ENCODE measurements at places on chromosomes 1 and 21.

DNA sequence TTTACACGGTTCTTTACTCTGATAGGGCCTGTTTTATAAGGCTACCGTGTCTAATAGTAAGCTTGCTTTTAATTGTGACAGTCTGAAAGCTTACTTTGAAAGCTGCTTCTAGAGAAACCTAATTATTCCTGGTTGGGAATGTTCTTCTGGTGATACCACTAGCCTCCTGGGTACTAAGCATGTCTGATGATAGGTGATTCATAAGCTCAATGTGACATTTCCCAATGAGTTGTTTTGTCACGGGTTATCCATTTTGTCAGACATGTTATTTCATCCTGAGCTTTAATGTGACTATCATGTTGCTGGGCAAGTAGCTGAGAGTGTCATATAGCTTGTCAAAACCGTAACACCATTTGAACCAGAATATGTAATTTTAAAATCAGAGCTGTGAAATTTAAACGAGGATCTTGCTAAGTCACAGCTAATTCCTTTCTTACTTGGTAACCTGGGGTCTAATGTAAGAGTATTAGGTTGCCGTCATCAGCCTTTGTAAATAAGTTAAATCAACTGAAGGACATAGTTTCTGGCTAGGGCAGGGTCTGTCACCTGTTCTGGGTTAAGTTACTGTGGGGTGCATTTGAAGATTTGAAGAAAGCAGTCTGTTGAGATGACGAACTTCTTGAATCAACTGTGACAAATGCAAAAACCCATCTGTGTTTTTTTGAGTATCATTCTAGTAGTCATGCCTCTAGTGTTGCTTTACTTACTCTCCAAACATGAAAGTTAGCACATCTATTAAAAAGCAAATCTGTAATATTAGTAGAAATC is 529.2 kb downstream of the USP25 start:
- no peaks in the 10 kb centered on the region for H3K27me3 ChIP-seq
- peaks cover 2% of the 10 kb centered on the region for H3K4me1 ChIP-seq
- H3K4me3 ChIP-seq, result no peak overlapping the region
- H3K27ac ChIP-seq, result no peak overlapping the region

DNA sequence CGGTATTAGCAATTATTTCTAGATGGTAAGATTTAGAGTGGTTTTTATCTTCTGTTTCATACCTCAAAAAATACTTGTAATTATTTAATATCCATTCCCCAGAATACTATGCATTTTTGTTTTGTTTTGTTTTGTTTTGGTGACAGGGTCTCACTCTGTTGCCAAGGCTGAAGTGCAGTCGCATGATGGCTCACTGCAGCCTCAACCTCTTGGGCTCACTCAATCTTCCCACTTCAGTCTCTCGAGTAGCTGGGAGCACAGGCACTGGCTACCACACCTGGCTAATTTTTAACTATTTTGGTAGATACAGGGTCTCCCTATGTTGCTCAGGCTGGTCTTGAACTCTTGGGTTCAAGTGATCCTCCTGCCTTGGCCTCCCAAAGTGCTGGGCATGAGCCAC is 252.7 kb downstream of the AKT3 start:
- no peak overlapping the region for H3K4me3 ChIP-seq
- H3K36me3 ChIP-seq, result no peaks in the 10 kb centered on the region
- H3K27me3 ChIP-seq, result no peaks in the 10 kb centered on the region
- H3K27ac ChIP-seq, result no peak overlapping the region

- H3K27me3 ChIP-seq, result no peaks in the 10 kb centered on the region
- H3K27ac ChIP-seq, result no peak overlapping the region
- no peak for DNase-seq
- H3K4me1 ChIP-seq, result no peaks in the 10 kb centered on the region
- no peak overlapping the region for H3K4me3 ChIP-seq
Measured at GRCh38 chr1:178953034-178953433, 72.7 kb upstream of the FAM20B start.

- peaks cover 16% of the 10 kb centered on the region for H3K36me3 ChIP-seq
- no peaks in the 10 kb centered on the region for H3K27me3 ChIP-seq
Measured at GRCh38 chr1:155245163-155245524, 10.1 kb downstream of the ENTREP3 start.

DNA sequence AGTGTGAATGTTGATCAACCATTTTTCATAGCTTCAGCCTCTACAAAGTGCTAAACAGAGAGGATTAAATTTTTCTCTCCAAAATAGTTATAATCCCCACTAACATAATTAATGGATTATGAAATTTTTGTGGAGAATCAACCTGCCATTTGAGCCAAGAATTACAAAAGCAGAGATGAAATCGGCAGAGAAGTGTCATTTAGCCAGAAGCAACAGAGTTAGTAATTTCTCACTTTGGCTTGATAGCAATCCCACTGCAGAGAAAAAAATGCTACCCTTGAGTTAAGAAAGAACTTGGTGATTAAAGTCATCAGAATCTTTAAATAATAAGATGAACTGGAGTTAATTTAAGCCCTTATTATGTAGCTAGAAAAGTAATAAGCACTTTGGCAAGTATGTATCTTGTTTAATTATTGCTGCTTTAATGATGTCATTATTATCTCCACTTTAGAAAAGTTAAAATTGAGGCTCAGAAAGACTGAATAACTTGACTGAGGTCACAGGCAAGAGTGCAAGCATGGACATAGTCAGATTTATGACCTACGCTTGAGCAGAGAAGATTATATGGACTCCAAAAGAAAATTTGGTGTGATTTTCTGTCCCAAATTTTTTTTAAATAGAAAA is 37.3 kb downstream of the RGS4 start:
- H3K4me3 ChIP-seq, result no peak overlapping the region
- no peaks in the 10 kb centered on the region for H3K27me3 ChIP-seq
- no peak for DNase-seq
- H3K4me1 ChIP-seq, result no peaks in the 10 kb centered on the region

DNA sequence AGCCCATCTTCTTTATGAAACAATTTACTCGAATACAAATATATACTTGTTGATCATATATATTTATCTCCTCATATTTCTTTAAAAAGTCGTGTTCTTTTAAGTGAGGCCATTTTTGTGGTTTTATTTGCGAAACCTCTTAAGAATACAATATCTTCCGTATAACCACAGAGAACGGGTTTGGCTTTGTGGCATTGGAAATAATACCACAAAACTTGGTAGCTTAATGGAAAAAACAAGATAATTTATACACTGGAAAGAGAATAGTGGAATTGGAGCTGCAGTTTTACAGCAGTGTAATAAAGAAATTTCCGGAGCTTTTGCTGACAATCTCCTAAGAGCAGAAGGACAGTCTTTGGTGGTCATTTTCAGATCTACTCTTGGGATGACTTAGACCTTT is 29.4 kb downstream of the PTGFR start:
- no peak for DNase-seq
- H3K4me3 ChIP-seq, result no peak overlapping the region
- no peak overlapping the region for H3K27ac ChIP-seq
- no peaks in the 10 kb centered on the region for H3K27me3 ChIP-seq

GRCh38 chr1:225484657-225485214 is 56.9 kb upstream of the LBR start:
- H3K4me1 ChIP-seq, result no peaks in the 10 kb centered on the region
- H3K27me3 ChIP-seq, result no peaks in the 10 kb centered on the region
- H3K4me3 ChIP-seq, result no peak overlapping the region
- peak; percentile 43 for DNase-seq
- no peaks in the 10 kb centered on the region for H3K36me3 ChIP-seq
- no peak overlapping the region for H3K27ac ChIP-seq

GRCh38 chr21:34020005-34020847 is 53.2 kb upstream of the MRPS6 start:
- H3K4me3 ChIP-seq, result no peak overlapping the region
- no peaks in the 10 kb centered on the region for H3K27me3 ChIP-seq
- DNase-seq, result peak; percentile 23
- H3K36me3 ChIP-seq, result no peaks in the 10 kb centered on the region
- H3K4me1 ChIP-seq, result no peaks in the 10 kb centered on the region

GRCh38 chr1:236492378-236492777 is 31.4 kb upstream of the LGALS8 start:
- H3K4me1 ChIP-seq, result no peaks in the 10 kb centered on the region
- H3K4me3 ChIP-seq, result no peak overlapping the region
- no peak for DNase-seq

GRCh38 chr1:173960625-173961024 is 43.5 kb upstream of the SERPINC1 start:
- DNase-seq, result no peak
- H3K27me3 ChIP-seq, result no peaks in the 10 kb centered on the region
- no peak overlapping the region for H3K4me3 ChIP-seq
- H3K36me3 ChIP-seq, result no peaks in the 10 kb centered on the region
- H3K4me1 ChIP-seq, result no peaks in the 10 kb centered on the region

GRCh38 chr1:87592156-87592555 is 263.5 kb downstream of the LMO4 start:
- no peaks in the 10 kb centered on the region for H3K4me1 ChIP-seq
- no peak overlapping the region for H3K27ac ChIP-seq
- no peaks in the 10 kb centered on the region for H3K27me3 ChIP-seq
- H3K4me3 ChIP-seq, result no peak overlapping the region
- no peak for DNase-seq
- no peaks in the 10 kb centered on the region for H3K36me3 ChIP-seq

DNA sequence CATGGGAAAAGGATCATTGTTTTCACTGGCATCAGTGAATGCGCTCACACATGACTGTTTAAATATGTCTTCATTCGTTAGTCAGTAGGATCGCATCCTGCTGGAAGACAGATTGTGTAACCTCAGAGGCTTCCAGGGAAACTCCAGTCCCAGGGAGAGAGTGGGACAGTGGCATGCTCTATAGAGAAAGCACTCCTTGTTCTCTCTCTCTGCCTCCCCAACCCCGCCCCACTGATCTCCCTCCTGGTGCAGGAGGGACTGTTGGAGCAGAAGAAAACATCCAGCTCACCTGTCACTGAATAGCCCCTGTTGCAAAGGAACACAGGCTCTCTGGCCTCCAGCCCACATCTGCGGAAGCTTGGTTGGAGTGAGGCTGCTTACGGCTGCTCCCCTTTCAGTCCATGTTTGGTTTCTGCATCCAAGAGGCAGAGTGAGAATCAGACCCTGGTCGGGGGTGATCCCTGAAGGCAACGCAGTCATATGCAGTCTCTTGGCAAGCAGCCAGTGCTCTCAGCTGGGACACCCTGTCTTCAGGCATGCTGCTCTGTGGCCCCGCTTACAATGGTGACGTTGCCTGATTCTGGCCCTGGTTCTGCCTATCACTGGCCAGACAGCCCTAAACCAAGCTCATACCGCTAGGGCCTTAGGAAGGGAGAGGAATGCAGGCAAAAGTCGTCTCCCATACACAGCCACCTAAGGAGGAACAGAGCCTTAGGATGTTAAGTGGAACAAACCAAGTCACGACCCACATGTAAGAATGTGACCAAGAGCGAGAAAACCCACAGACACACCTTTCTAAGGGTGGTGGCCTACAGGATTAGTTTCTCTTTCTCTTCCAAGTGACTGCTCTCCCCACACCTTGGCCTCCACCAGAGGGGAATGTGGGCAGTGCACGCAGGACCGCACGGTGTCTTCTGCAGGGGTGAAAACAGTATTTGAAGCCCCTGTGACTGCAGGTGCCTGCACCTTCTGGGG is 39.7 kb downstream of the BACE2 start:
- peak; percentile 29 for DNase-seq
- no peaks in the 10 kb centered on the region for H3K4me1 ChIP-seq
- no peaks in the 10 kb centered on the region for H3K36me3 ChIP-seq
- no peaks in the 10 kb centered on the region for H3K27me3 ChIP-seq
- H3K27ac ChIP-seq, result no peak overlapping the region
- no peak overlapping the region for H3K4me3 ChIP-seq

GRCh38 chr1:92029241-92029922 is 403 bp upstream of the EPHX4 start:
- no peaks in the 10 kb centered on the region for H3K4me1 ChIP-seq
- peak overlapping the region; percentile 69 for H3K4me3 ChIP-seq
- no peaks in the 10 kb centered on the region for H3K27me3 ChIP-seq
- no peaks in the 10 kb centered on the region for H3K36me3 ChIP-seq
- H3K27ac ChIP-seq, result no peak overlapping the region
- no peak for DNase-seq

DNA sequence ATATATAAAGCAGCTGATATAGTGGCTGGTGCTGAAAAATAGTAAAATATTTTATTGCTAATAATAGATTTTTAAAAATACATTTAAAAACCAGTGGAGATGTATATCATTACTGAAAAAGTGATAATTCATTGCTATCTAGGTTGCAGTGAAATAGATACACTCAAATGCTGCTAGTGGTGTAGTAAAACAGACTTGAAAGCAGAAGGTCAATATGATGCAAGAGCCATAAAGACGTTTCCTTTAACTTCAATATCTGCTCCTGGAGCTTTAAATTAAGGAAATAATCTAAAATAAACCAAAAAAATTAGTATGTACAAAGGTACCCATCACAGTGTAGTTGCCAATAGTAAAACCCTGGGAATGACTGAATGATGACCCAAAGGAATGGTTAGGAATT is 26.2 kb downstream of the RHEX start:
- peaks cover 12% of the 10 kb centered on the region for H3K27me3 ChIP-seq
- no peaks in the 10 kb centered on the region for H3K4me1 ChIP-seq
- H3K27ac ChIP-seq, result no peak overlapping the region
- no peak overlapping the region for H3K4me3 ChIP-seq
- H3K36me3 ChIP-seq, result no peaks in the 10 kb centered on the region

Data from adrenal gland (tissue), 19 donors.